ENCODE measurements at places on chromosomes 11 and 22.

DNA sequence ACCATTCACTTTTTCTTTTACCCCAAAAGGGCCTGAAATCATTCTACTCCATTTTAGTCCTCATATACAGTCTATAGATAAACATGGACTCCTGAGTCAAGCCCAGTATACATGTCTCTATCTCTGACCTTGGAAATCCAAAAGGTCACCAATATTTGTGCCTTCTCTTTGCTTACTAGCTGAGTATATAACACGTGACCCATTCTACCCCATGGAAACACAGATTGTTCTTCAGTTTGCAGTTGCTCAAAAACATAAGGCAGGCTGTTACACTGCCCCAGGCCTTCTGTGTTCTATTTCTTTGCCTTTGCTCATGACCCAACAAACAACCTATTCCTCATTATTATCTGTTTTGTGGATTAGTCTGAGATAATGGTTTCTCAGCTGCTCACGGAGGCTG is 5.8 kb downstream of the NRIP3 start:
- no peak for DNase-seq

DNA sequence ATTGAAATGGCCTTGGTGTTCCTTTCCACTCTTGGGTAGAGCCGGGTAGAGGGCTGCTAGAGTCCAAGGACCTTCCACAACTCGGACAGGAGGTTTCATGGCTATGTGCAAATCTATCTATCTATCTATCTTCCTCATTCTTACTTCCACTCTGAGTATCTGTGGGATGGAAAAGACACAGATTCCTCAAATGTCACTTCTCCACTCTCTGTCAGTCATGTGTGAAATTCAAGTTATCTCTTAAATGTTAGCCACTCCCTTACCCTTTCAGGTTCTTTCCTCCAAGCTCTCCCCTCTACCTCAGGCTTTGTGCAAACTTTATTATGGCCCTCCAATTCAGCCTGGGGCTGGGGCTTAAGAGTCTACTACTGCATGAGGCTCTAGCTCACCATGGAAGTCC is 84.3 kb downstream of the GDPD4 start:
- no peak for DNase-seq

- peak; percentile 60 for DNase-seq
These were observed 12.5 kb upstream of the MB start for GRCh38 chr22:35629406-35630216.

DNA sequence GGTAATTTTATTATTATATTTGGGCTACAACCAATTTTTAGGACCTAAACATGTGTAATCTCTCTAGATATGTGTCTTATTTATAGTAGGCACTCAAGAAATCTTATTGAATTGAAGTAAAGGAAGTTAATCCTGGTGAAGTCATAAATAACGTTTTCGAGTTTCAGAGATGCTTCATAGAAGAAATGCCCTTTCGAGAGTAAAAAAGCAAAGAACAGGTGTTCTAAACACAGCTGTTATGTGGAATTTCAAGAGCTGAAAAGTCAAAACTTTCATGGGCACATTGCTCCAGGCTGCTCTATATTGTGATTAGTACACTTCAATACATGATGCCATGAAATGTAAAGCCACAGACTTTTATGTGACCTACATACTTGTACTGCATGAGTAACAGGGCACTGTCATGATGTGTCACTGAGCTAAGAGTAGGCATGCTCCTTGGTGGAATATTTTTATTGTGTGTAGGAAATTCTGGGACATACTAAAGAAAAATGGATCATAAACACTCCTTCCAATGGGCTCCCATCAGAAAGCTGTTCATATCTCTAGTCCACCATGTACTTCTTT is 7.2 kb upstream of the ELMOD1 start:
- no peak for DNase-seq

DNA sequence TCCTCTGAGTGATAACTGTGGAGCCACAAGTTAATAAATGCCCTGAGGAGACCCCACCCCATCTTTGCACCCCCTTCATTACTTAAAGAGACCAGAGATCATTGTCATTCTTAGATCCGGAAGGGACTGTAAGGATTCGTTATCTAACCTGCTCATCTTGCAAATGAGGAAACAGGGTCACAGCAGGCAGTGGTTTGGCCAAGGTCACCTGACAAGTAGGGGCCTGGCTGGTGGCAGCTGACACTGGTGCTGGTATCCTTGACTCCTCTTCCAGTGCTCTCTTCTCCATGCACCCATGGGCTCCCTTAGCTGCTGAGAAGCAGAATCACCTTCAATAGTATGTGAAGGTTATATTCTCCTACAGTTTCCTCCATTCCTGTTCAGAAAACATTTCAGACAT is 151.6 kb downstream of the GRIK4 start:
- DNase-seq: no peak

GRCh38 chr11:64415996-64416728 is 57.2 kb downstream of the RPS6KA4 start:
- no peak for DNase-seq
